ENCODE measurements at places on chromosomes 16 and 17.

- no peak for DNase-seq
Measured at GRCh38 chr16:46886764-46887523, 2.8 kb downstream of the GPT2 start.

- no peak for DNase-seq
Measured at GRCh38 chr16:87705771-87706277, 60.0 kb downstream of the KLHDC4 start.

- DNase-seq = no peak
Measured at GRCh38 chr17:80455336-80455710, 21.1 kb downstream of the NPTX1 start.

GRCh38 chr16:86584071-86584685 lies 5.8 kb downstream of the FOXL1 start:
- no peak for DNase-seq

GRCh38 chr16:14486520-14487303 lies 143.3 kb downstream of the PARN start:
- DNase-seq = no peak

DNA sequence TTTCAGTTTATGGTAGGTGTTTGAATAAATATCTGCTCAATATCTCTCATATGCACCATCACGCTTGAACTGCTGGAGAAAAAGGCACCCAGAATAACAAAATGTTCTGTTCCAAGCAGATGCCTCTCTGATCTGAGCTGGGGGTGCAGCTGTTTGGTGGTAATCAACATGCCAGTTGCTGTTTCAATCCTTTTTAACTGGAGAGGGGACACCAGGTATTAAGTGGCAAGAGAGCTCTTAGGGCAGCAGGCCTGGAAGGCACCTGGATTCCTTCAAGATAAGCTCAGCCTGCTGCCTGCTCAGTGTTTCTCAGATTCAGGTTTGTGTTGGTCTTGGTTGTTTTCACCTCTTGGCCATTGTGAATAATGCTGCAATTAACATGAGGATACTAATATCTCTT lies 27.2 kb upstream of the VAT1L start:
- no peak for DNase-seq

DNA sequence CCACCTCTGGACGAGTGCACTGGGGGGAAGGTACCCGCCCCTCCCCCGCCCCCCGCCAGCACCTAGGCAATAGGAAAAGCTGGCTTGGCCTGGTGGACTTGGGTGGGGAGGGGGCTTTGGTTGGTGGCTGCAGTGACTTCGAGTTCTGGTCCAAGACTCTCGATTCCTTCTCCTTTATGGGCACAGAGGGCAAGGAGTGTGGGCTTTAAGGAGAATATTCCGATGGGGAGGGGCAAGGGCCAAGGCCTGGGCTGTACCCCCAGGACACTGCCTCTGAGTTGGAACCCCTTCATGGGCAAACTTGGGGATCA lies 409 bp downstream of the ACSF2 start:
- no peak for DNase-seq

DNA sequence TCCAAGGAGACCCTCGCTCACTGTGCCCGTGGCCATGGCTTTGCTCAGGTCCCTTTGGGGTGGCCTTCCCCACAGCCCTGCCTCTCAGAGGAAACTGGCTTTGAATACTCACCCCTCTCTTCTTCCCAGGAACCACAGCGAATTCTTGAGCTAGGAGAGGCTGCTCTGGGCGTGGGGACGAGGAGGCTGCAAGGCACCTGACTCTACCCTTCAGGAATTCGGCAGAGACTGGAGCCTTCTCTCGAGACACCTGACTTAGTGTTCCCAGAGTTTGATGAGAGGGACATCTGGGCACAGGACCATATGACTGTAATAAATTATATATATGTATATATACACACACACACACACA lies 6.2 kb downstream of the LLGL2 start:
- DNase-seq = no peak

DNA sequence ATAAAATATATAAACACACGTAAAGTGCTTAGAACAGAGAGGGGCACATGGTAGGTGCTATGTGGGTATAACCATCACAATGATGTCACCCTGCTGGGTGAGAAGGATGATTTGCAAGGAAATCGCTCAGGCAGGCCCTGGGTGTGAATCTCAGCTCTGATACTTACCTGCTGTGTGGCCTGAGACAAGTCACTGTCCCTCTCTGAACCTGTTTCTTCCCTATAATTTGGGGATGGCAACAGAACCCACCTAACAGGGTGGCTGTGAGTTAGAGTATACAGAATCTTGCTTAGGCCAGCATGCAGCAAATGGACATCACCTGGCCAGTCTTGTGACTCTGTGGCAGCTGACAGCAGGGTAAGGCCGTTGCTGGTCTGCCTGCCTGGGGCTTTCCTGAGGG lies 36.6 kb upstream of the ALKBH5 start:
- DNase-seq = no peak

- no peak for DNase-seq
Measured at GRCh38 chr17:38864636-38865398, 5.0 kb upstream of the LASP1 start.

DNA sequence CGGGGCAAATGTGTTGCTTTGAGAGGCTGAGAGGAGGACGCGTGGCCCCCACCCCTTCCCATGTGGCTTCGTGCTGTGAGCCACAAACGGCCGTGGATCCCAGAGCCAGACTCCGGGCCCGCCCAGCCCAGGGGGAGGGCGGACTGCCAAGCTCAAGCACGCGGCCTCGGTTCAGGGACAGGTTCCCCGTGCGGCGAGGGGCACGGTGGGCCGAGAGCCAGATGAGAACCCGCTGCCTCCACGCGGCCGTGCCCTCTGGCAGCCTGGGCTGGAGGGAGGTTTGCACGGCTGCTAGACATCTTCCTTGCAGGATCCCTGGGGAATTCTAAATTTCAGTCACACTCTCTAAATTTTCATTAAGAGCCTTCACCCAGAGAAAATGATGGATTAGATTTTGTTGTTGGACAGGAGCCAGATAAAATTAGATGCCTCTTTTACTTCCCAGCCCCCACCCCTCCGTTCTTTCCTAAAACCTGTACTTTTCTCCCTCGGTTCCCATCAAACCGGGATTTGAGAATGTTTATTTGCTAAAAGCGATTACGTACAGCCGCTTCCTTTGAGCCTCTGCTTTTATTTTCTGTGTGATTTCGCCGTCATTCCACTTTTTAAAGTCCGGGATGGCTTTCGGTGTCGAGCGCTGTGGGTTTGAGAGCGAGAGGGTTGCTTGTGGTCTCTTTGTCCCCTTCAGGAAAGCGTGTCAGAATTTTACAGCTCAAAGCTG lies 25.0 kb upstream of the GNG13 start:
- no peak for DNase-seq

GRCh38 chr16:60929-61878 lies 7.6 kb downstream of the SNRNP25 start:
- no peak for DNase-seq
